Stimulated activated CD8-positive, alpha-beta memory T cell treated with anti-CD3 and anti-CD28 coated beads, Interleukin-15, amount 100 ng/mL, for 1 hour (primary cell): ENCODE measurements at places on chromosomes 13 and 19.
A peak's percentile ranks its signal among the peaks of the same experiment; 100 is the strongest.

DNA sequence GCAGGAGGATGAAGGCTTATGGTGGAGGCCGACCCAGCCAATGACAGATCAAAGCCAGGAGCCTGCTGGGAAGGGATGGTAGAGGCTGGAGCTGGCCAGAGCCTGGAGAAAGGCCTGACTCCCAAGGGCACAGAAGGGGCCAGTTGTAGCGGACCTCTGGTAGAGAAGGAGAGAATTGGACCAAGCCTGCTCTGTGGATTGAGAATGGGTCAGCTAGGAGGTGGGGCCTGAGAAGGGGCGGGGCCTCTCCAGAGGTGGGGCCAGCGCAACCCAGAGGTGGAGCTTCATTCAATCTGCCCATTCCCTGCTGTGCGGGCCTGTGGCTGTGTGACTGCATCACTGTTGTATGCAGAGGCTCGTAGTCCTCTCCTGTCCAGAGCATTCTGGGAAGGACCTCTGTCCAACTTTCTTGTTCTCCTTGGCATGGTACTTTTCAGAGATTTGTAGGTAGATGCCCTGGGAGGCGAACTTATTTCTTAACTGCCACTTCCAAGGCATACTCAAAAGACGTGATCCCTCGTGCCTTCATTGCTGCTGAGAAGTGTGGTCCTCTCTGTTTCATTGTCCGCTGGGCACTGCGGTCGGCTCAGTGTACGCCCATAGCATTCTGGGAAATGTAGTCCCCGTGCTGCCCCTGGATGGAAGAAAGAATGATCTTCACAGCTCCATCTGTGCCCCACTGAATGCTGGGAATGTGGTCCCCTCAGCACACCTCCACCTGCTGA, 6.7 kb downstream of the GRIN2D start:
- DNase-seq = no peak

- DNase-seq = no peak
Observed at GRCh38 chr13:106573284-106573846, 5.4 kb upstream of the ARGLU1 start.

DNA sequence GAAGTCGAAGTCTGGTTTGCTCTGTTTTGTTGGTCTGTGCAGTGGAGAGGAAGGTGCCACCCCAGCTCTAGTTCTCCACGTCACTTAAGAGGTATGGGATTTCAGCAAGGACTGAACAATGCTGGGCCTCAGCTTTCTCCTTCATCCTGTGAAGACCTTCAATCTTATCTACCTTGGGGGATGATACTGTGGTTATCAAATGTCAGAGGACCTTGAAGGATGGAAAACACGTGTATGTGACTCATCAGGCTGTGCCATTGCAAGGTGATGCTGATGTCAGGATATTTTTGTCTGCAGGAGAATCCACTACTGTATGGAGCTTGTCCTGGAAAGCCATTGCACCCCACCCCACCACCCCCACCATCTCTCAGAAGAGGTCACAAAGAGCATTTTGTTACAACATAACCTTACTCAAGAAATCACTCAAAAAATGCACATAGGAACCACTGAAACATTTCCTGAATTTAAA, 81.4 kb upstream of the UQCRFS1 start:
- DNase-seq = no peak

DNA sequence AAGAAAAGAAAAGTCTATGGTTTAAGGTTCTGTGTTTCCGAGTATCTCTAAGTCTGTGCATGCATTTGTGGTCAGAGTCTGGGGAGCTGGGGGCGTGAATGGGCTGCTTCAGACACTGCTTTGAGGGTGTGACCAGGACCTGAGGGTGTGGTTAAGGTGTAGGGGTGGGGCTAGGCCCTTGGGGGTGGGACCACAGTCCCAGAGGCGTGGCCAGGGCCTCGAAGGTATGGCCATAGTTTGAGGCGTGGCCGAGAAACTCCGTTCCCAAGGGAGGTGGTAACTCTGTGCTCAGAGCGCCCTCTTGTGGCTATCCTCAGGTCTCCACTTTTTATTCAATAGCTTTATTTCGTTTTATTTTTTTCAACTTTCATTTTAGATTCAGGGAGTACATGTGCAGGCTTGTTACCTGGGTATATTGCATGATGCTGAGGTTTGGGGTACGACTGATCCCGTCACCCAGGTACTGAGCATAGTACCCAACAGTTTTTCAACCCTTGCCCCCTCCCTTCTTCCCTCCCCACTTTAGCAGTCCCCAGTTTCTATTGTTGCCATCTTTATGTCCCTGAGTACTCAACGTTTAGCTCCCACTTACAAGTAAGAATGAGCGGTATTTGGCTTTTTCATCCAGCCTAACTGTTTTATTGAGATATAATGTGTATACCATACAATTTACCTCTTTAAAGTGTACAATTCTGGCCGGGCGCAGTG, 7.0 kb upstream of the CBLC start:
- peak; percentile 97 for DNase-seq

GRCh38 chr13:26021956-26022355, 29.9 kb downstream of the SHISA2 start:
- no peak for DNase-seq

DNA sequence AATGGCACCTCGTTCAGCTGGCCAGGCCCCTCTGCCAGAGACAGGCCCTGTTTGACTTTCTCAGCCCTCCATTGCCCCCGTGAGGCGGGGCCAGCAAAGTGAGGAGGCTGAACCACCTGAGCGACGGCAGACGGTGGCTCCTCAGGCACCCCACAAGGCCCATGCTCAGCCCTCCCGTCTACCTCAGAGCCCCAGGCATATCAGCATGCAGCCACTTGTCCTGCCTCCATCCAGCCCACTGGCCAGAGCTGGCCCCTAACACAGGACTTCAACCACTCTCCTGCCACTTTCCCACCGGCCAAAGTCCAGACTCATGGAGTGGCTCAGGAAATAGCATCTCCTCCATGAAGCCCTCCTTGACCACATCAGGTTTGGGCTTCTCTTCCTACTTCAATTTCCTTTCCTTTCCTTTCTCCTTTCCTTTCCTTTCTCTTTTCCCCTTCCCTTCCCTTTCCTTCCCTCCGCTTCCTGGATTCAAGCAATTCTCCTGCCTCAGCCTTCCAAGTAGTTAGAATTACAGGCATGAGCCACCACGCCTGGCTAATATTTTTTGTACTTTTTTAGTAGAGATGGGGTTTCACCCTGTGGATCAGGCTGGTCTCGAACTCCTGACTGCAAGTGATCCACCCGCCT, 9.3 kb downstream of the SLC7A10 start:
- no peak for DNase-seq

DNA sequence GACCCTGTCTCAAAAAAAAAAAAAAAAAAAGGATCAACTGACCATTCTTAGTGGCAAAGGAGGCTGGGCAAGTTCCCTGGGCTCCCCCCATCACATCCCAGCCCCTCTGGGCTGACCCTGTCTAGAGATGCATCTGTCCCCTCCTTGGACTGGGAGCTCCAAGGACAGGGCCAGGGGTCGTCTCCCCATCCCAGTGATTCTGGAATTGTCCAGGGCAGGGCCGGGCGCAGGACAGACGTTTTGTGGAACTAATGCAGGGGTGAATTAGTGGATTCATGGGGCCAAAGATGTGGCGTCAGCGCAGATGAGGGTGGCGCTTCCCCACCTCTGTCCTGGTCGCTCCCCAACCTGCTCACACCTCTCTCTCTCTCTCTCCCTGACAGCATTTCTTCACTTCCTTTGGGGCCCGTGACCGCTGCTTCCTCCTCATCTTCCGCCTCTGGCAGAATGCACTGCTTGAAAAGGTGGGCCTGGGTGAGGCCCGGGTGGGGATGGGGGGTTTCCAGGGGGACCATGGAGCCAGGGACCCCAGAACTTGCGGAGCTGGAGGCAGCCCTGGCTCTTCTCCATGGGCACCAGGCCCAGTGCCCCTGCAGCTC, 11.1 kb downstream of the GRAMD1A start:
- DNase-seq = no peak

DNA sequence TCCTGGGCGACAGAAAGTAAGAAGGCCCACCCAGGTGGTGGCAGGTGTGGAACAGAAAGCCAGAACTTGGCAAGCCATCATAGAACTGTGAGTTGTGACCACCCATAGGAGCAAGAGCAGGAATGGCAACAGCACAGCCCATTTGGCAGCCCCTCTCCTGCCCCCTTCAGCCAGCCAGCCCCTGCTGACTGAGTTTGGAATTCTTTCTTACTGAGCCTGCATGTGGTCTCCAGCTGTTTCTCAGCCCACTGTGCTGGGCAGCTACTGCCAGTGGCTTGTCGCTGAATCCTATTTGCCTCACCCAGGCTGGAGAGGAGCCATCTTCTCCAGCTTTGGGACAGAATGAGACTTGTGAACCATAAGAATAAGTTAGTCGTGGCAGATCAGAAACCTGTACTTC, 28.3 kb downstream of the CNMD start:
- no peak for DNase-seq

DNA sequence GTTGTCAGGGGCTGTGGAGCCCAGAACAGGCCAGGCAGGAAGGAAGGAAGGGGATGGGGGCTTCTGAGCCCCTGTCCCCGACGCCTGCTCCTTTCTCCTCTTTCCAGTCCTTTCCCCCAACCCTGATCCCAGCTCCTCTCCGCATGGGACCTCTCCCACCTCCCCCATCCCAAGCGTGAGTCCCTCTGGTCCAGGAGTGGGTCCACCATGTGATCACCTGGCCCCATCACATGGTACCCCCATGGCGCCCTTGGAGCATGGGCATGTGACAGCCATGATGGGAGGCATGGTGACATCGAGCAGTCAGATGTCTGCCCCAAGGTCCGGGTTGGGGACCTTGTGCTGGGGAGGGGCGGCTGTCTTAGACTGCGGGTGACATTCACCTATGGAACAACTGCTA, 9.2 kb downstream of the RYR1 start:
- DNase-seq = no peak

GRCh38 chr13:39035204-39035603, 2.7 kb downstream of the PROSER1 start:
- no peak for DNase-seq

DNA sequence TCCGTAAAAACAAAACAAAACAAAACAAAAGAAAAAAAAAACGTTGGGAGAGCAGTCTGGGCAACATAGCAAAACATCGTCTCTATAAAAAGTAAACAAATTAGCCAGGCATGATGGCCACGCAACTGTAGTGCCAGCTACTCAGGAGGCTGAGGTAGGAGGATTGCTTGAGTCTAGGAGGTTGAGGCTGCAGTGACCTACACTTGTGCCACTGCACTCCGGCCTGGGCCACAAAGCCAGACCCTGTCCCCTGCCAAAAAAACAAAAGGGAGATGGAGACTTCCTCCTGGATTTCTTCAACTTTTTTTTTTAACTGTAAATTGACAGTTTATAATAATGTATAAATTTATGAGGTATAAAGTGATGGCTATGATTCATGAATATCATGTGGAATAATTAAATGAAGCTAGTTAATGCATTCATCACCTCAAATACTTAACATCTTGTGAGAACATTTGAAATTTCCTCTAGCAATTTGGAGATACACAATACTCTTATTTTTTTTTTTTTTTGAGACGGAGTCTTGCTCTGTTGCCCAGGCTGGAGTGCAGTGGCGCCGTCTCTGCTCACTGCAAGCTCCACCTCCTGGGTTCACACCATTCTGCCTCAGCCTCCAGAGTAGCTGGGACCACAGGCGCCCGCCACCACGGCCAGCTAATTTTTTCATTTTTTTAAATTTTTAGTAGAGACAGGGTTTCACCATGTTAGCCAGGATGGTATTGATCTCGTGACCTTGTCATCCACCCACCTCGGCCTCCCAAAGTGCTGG, 1.9 kb downstream of the PDCD2L start:
- no peak for DNase-seq

GRCh38 chr13:30664689-30665275, 47.1 kb downstream of the USPL1 start:
- no peak for DNase-seq

GRCh38 chr19:33401683-33402420, 28.3 kb downstream of the CEBPG start:
- no peak for DNase-seq

DNA sequence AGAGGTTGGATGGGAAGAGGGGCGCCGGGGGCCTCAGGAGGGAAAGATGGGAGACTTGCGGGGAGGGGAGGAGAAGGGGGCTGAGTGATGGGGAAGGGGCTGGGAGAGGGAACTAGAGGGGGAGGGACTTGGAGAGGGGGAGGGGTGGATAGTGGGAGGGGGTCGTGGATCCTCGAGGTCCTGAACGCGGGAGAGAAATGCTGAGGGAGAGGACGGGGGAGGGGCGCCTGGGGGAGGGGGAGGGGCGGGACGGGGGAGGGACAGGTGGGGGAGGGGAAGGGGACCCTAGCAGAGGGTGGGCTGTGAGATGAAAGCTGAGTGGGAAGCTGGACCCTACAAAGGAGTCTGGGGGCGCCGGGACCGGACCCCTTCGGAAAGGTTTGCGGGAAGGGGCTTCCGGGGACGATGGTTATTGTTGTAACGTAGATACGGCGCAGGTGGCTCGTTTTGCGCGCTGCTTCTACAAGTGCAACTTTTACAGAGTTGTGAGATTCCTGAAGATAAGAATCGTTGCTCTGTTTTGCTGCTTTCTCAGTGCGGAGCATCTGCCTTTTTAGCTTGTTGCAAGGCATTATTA, 418 bp downstream of the ZNF444 start:
- no peak for DNase-seq

DNA sequence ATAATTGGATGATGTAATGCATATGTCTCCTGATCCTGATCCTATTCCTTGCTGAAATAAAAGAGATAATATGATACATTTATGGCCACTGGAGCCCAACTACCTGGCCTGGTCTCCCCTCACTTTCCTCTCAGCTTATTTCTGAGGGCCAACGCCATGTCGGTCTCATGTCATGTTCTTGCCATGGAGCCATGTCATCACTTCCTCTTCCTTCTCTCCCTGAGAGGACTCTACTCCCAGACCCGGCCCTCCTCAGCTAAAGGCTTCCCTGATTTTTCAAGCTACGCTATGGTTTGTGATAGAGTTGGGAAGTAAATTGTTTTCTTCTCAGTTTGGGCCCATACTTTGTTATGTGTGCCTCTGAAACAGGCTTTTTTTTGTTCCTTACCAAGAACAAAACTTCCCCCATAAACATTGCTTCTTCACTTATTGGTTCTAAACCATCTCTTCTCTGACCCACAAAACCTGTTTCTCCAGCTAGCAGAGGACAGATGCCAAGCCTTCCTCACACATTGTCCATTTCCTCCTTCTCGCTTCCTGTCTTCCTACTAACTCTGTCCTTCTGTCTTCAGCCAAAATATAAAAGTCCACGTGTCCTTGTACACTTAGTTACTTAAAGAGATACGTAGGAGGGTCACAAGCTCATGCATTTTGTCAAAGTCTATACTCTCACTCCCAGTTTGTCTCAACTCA, 319.9 kb upstream of the DACH1 start:
- DNase-seq = no peak

DNA sequence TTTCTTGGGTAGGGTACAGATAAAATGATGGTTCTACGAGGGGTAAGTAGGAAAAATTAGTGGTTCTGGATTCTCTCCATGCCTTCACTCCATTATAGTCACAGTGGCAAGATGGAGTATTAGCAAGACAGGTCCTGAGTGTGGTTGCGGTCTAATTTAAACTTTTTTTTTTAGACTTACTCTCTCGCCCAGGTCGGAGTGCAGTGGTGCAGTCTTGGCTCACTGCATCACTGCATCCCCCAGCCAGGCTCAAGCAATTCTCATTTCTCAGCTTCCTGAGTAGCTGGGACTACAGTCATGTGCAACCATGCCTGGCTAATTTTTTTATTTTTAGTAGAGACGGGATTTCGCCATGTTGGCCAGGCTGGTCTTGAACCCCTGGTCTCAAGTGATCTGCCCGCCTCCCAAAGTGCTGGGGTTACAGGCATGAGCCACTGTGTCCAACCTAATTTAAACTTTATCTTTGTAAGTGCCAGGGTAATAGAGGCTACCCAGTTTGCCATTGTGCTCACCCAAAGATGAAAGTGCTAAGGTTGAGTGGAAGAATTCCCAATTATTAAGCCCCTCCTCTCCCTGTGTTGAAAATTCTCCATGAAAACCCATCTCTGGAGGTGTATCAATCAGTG, 135.6 kb downstream of the TM9SF2 start:
- DNase-seq = no peak

- DNase-seq = no peak
Observed at GRCh38 chr19:16586991-16587832, 15.0 kb upstream of the SLC35E1 start.
